CD4-positive, alpha-beta T cell treated with Interleukin-21 for 1 hour (primary cell): ENCODE measurements at places on chromosomes 1 and 21.

DNA sequence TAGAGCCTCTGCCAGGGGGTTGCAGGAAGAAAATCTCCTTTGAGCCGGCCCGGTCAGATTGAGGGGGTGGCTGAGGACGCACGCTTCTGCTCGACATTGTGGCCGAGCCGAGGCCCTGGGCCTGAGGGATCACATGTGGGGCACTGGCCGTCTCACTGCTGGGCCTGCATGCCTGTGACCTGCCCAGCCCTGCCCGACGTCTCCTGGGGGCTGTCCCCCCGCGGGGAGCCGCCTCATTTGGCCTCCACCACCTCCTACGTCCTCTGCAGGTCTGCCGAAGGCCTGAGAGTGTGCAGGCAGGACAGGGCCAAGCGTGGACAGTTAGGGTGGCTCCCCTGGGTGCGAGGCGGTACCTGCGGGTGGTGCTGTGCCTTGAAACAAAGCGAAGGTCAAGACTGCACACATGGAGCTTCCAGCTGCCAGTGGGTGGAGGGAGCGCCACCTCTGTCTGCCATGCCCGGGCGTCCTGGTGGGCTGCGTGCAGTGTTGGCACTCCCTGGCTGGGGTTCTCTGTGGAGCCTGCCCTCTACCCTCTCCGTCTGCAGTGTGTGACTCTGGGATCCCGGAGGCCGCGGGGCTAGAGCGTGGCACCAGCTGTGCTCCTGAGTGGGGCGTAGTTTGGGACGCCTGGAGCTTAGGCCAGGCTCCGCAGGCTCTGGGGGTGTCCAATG lies 51.7 kb downstream of the PCNT start:
- no peak for DNase-seq

GRCh38 chr21:40678681-40679284 lies 168.2 kb downstream of the DSCAM start:
- DNase-seq: no peak

DNA sequence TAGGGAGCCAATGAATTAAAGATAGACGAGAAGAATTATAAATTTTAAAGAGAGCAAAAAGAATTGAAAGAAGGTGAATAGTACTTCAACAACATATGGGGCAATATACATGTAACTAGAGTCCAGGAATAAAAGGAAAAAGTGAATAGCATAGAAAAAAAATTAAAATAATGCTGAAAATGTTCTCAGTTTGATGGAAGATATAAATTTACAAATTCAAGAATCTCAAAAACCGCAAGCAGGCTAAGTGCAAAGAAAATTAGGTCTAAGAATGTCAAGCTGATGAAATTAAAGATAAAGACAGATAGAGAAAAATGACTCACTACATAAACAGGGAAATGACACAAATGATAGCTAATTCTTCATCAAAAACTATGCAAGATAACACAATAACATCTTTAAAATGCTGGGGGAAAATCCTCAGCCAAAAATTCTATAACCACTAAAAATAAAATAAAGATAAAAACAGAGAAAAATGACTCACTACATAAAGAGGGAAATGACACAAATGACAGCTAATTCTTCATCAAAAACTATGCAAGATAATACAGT lies 326.3 kb downstream of the TBX15 start:
- no peak for DNase-seq

- no peak for DNase-seq
Observed at GRCh38 chr1:12075195-12076114, 12.4 kb downstream of the TNFRSF8 start.

GRCh38 chr1:223403184-223403815 lies 10.1 kb downstream of the CCDC185 start:
- no peak for DNase-seq

- DNase-seq: no peak
Observed at GRCh38 chr1:4319496-4319895, 334.9 kb upstream of the AJAP1 start.

GRCh38 chr1:209895709-209896108 lies 42.3 kb upstream of the SYT14 start:
- no peak for DNase-seq

- DNase-seq: no peak
Observed at GRCh38 chr1:68175621-68176398, 56.5 kb downstream of the WLS start.

DNA sequence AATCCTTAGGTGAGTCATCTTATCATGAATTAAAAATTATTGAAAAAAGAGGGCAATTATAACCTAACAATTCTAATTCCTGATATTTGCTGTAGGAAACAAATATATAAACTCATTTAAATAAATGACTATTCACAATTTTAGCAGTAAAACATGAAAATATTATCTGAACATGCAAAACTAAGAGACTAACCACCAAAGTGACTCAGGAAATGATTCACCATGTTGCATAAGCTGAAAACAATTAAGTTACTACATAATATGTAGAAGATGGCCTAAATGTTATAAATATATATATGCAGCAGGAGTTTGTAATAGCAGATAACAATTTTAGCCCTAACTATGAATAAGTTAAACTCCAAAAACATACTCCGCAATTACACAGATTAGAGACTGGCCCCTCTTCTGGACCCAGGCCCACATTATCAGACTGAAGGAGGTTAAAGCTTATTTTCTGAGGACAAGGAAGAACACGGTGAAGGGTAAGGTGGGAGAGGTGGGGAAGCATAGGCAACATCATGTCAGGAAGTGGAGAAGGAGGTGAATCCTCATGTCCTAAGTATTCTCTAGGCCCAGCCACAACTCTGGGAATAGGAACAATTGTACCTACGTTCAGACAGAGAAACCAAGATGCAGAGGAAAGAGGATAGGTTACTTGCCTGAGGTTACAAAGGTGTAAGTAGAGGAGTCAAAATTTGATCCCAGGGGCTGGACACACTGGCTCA lies 15.6 kb upstream of the AIM2 start:
- no peak for DNase-seq

DNA sequence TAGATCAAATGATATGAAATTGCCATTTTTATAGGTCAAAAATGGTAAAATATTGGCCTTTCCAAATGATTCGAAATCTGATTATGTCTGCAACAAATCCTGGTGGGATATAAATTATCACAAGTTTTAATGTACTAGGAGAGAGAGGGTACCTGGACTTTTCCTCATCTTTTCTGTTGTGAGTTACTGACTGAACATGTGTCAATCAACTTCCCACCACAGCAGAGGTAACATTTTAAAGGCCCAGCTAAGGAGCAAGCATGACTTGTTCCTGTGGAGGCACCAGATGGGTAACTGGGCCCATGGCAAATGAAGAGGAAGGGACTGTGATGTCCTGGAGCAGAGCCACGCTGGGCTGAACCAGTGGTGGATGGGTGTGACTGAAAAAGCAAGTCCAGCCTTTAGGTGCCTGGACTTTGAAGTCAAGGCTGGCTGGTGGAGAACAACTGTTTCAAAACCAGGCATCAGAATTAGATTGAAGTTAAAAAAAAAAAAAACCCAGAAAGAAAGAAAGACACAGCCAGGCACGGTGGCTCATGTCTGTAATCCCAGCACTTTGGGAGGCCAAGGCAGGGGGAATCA lies 6.6 kb downstream of the MR1 start:
- no peak for DNase-seq

DNA sequence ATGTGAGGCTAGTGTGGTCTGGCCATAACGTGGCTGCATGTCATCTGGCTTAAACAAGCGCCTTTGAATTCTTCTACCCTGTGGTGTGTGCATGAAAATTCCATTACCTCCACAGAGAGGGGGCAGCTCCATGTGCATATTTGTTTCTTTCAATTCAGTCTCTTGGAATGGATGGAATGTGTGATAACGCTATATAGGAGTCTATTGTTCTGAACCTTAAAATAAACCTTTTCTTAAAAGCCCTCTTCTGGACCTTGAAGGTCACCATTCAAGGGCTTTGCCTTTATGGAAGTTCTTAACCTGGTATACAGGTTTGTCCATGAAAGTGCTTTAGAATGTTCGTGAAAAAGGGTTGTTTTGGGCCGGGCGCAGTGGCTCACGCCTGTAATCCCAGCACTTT lies 118.2 kb upstream of the ADGRL2 start:
- DNase-seq: no peak

- DNase-seq: no peak
Observed at GRCh38 chr1:229017091-229017490, 253.8 kb upstream of the RAB4A start.

- no peak for DNase-seq
Observed at GRCh38 chr21:20701235-20701634, 297.0 kb upstream of the NCAM2 start.

- DNase-seq: no peak
Observed at GRCh38 chr1:154849645-154850131, 20.4 kb downstream of the KCNN3 start.

GRCh38 chr1:50847303-50847702 lies 112.8 kb downstream of the FAF1 start:
- no peak for DNase-seq

DNA sequence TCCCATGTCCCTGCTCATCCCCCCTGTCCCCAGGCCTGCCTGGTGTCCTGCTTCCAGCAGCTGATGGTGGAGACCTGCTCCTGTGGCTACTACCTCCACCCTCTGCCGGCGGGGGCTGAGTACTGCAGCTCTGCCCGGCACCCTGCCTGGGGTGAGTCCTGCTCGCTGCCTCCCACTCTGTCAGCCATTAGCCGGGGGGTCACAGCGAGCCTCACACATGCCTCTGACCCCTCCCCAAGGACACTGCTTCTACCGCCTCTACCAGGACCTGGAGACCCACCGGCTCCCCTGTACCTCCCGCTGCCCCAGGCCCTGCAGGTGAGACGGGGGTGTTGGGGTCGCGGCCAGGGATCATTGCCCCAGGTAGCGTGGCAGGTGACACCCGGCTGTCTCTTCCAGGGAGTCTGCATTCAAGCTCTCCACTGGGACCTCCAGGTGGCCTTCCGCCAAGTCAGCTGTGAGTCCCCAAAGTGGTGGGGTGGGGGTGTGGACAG lies 10.0 kb downstream of the SCNN1D start:
- DNase-seq: peak; percentile 77

DNA sequence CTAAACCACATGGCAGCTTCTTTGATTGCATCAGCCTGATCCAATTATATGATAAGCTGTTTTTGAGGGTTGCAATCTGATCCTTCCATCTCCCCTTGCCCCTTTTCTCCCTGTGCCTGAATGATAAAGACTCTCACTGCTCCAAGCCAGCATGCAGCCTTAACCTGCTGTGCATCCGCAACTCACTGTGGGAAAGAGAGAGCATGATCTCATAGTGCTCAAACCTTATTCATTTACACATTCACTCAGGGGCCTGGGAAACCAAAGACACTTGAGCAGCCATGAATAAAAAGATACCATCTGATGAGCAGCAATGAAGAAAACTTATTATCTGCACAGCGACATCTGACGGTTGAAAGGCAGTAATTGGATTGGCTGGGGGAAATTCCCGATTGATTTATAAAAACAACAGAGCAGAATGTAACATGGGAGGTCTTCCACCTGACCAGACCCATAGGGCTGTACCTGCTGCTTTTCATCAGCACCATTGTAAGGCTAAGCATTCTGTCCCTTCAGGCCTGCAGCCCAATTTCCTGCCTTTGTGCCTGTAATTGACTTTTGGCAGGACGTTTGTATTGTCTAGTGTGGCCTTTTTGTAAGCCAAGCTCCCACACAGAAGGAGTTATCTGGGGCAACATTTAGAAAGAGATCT lies 62.5 kb downstream of the KIAA0040 start:
- no peak for DNase-seq

GRCh38 chr1:65247419-65248359 lies 61.7 kb upstream of the DNAJC6 start:
- no peak for DNase-seq

DNA sequence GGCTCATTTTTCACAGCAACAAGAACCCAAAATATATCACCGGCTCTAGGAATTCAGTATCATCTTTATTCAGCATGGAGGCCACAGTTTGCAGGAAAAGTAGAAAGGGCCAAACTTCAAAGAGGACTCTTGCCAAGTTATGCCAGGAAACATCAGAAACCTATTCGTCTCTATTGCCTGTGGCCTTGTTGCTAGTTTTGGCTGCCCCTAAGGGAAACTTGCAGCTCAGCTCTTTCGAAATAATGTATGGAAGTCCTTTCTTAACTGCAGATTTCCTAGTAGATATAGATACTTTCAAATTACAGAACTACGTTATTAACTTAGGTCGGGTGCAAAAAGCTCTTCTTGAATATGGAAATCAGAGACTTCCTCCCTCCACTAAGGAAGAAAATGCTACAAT lies 4.2 kb upstream of the NENF start:
- DNase-seq: no peak

DNA sequence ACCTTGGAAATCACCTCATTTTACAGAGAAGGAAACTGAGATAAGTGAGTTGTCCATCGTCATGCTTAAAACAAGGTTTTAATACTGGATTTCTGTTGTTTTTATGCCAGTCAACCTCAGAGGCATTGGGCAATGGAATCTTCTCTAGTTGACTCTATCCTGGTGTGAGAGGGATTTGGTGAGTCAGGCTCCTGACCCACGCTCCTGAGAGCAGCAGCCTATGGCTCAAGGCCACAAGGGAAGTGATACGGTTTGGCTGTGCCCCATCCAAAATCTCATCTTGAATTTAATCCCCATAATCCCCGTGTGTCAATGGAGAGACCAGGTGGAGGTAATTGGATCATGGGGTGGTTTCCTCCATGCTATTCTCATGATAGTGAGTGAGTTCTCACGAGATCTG lies 90.1 kb downstream of the TLR5 start:
- DNase-seq: no peak

- DNase-seq: no peak
Observed at GRCh38 chr1:207007352-207008033, 25.1 kb downstream of the C1orf116 start.

DNA sequence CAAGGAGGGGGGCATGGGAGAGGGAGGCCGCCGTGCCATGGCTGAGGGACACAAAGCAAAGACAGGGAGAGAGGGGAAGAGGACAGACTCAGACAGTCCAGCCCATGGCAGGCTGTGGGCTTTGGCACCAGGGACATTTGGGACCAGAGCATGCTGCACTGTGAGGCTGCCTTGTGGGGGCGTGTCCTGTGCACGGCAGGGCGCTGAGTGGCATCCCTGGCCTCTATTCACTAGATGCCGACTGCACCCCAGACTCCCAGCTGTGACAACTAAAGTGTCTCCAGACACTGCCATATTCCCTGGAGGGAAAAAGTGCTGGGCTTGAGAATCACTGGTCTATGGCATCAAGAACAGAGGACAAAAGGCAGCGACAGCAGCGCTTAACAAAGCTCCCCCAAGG lies 18.6 kb upstream of the PRDM15 start:
- no peak for DNase-seq

GRCh38 chr1:237032029-237032428 lies 10.0 kb upstream of the RYR2 start:
- no peak for DNase-seq

GRCh38 chr1:213622365-213623063 lies 365.3 kb upstream of the PROX1 start:
- no peak for DNase-seq

GRCh38 chr1:101100674-101101073 lies 75.1 kb upstream of the DPH5 start:
- no peak for DNase-seq

DNA sequence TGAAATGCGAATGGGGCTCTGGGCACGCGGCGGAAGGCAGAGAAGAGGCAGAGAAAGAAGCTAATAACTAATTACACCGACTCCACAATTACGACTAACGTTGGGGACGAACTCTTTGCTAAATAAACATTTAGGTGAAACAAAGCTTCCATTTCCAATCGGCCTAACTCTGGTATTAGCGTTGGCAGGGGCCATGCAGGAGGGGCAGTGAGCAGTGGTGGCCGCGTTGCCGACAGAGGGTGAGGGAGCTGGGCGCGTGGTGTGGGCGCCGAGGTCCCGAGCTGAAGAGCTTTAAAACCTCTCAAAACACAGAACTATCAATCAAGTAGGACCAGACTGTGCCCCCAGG lies 553 bp upstream of the NDUFV3 start:
- no peak for DNase-seq
